Activated naive CD4-positive, alpha-beta T cell treated with anti-CD3 and anti-CD28 coated beads for 36 hours (primary cell): ENCODE measurements at places on chromosomes 12 and 14.

GRCh38 chr12:117097159-117097558, 2.1 kb downstream of the TESC start:
- DNase-seq: no peak
- H3K27ac ChIP-seq: no peak overlapping the region
- peaks cover 10% of the 10 kb centered on the region for H3K4me1 ChIP-seq
- H3K36me3 ChIP-seq: no peaks in the 10 kb centered on the region
- H3K4me3 ChIP-seq: no peak overlapping the region

DNA sequence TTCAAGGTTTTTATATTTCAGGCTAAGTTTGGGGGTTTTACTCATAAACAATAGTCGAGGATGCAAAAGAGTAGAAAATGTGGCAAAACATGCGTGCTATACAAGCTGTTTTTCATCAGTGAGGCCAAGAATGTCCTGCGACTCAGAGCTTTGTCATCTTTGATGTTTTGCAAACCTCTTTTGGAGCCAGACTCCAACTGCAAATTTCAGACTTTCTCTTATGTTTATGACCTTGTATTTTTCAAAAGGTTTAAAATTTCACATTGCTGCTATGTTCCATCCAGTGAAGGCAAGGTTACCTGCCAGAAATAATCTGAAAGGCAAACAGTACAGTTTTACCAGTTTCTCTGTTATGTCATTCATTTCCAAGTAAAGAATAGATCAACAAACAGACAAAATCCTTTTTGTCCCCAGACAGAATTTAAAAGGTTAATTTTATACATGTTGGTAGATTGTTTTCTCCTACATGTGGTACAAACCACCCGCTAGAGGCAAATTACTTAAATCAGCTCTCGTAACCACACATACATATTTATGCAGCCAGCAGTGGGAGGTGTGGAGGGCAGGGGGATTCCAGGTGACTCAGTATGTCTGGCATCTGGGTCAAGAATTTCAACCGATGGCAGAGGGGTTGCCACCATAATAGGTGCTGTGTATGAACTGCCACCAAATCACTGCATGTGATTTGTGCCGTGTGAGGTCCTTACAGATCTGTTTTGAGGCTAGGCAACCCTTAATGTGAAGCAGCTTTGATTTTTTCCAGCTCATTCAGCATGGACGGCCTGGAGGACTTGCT, 119.8 kb upstream of the CPM start:
- no peak overlapping the region for H3K4me3 ChIP-seq
- no peaks in the 10 kb centered on the region for H3K36me3 ChIP-seq
- peak; percentile 87 for DNase-seq
- peak overlapping the region; percentile 77 for H3K27ac ChIP-seq

DNA sequence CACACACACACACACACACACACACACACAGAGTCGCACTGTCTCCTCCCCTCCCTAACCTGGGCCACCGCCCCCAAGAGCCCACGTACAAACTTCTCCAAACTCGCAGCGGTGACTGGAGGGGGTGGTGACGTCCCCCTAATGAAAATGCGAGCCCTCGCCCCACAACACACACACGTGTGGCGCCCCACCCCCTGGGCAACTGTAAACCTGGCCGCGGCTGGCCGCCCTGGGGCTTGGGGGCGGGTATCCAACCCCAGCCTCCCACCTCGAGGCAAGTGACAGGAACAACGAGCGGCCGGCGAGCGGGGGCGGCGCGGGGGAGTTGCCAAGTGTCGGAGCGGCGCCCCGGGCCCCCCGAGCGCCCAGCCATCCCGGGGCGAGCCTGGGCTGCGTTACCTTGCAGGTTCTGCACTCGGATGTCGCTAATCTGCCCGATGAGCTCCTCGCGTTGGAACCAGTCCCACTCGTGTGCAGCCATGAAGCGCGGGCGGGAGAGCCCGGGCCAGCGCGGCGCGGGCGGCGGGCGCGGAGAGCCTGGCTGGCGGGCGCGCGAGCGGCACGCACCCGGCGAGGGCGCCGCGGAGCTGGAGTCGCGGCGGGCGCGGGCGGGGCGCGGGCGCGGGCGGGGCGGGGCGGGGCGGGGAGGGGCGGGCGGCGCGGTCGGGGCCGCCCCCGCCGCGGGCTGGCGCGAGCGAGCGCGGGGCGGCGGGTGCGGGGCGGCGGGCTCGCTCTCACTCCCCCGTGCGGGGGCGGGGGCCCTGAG, at the start of gene CLMN:
CLMN (minus strand) TSS at position 597 of the 766 bp plus-strand sequence; CDS start at position 481, 116 bp downstream.
- peak; percentile 35 for DNase-seq
- no peak within 1 kb of the TSS for H3K27ac ChIP-seq
- H3K4me3 ChIP-seq: peak within 1 kb of the TSS; percentile 69
- H3K27me3 ChIP-seq: peaks cover 22% of the 10 kb centered on the region
- H3K4me1 ChIP-seq: peaks cover 11% of the 10 kb centered on the region

GRCh38 chr12:19222558-19222957, 93.0 kb downstream of the PLEKHA5 start:
- no peak for DNase-seq
- H3K4me1 ChIP-seq: no peaks in the 10 kb centered on the region
- no peaks in the 10 kb centered on the region for H3K36me3 ChIP-seq
- H3K27me3 ChIP-seq: peaks cover 3% of the 10 kb centered on the region
- no peak overlapping the region for H3K4me3 ChIP-seq

- peak overlapping the region; percentile 1 for H3K27ac ChIP-seq
- H3K4me3 ChIP-seq: no peak overlapping the region
- DNase-seq: no peak
- H3K4me1 ChIP-seq: no peaks in the 10 kb centered on the region
These were observed 58.9 kb downstream of the HSP90AA1 start for GRCh38 chr14:102027951-102028350.

GRCh38 chr14:59160506-59160905, 28.0 kb upstream of the DAAM1 start:
- DNase-seq: no peak
- H3K27me3 ChIP-seq: peaks cover 5% of the 10 kb centered on the region
- H3K27ac ChIP-seq: no peak overlapping the region
